ENCODE measurements at places on chromosomes 3 and 15.

- no peak for DNase-seq
Measured at GRCh38 chr15:98951493-98952320, 55.9 kb downstream of the PGPEP1L start.

DNA sequence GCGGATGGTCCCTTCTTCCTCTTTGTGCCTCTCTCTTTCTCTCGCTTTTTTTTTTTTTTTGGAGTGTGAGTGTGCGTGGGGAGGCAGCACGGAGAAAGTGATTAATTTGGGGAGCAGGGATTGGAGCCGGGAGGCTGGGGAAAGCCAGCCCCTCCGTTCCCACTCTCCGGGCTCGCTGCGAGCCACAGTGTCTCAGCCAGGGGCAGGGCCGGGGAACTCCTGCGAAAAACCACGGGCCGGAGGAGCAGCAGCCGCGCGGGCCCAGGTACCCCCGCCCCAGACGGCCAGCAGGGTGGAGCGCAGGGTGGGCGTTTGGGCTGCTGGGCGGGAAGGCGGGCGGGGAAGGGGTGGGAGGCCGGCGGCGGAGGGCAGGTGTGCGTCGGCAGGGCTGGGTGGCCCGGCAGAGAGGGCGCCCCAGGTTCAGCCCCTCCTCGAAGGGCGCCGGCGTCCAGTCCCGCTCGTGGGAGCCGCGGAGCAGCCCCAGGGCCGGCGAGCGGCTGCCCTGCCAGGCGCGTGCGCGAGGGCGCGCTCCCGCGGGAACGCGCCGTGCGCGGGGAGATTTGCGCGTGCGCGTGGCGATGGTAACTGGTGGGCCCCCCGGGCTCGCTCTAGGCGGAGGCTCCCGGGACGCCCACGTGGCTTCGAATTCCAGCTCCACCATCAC lies 1.4 kb downstream of the CHL1 start:
- DNase-seq: no peak

DNA sequence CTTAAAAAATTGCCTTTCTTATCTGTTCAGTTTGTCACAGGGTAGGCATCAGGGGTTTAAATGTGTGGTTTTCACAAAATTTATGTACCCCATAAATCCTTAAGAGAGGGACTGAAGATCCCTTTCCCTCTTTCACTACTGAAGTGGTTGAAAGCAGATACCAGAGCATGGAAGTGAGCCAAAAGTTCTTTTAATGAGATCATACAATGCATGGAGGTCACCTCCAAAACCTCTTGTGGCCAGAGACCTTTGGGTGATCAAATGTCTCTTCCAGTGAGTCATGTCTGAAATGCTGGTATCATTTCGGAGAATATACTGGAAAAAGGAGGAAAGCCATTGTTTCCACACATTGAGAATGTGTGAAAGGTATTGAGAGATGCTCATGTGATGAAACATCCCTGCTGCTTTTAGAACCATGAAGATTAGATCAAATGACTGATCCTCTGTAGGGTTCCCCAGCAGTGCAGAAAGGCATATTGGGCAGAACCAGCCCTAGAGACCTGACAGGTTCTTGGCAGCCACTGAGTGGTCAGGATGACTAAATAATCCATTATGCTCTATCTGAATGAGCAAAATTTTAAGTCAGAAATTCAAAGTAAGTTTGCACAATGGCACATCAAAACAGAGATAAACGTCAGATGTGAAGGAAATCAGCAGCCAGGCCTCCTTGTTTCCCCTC lies 165.8 kb upstream of the SLC2A2 start:
- DNase-seq: peak; percentile 93

DNA sequence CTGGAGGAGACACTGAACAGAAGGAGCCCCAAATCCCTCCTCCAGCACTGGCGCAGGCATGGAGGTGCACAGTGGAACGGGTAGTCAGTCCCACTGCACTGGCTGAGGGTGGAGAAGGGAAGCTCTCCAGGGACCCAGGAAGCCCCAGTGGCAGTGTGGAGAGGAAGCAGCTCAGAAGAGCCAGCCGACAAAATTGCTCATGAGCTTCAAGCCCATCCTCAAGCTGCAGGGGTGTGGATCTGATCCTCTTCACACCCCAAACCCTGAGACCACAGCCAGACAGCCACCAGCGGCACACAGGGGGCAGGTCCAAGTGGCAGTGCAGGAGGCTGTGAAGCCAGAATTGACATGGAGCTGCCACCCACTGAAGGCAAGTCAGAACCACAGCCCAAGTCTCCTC lies 32.1 kb downstream of the CYFIP1 start:
- DNase-seq: no peak

DNA sequence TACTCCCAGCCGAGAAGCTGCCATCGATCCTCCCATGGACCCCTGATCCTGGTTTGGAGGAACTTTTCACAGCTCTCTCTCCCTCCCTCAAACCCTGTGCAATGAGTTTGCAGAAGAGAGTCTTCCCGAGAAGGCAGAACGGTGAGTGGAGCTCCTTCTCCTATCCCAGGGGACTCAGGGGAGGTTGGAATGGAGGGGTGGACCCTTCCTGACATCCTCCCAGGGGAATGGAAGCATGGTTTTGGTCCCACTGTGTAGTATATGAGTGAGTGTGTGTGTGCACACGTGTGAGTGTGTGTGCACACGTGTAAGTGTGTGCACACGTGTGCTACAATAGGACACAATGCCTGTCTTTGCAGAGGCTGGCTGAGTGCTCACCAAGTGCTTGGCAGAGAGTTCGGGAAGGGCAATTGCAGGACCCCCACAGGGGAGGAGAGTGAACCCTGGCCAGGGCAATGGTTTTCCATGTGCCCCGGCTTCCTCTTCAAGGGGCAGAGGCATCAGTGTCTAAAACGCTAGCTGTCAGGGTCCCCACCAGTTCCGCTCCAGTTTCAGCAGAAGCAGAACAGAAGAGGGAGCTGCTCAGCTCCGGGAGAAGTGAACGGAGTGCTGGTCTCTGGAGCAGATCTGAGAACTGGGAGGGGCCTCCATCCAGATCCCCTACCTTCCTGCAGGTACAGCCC lies 13.8 kb upstream of the IL16 start:
- no peak for DNase-seq

GRCh38 chr3:112561484-112561733 lies 353 bp downstream of the ATG3 start:
- DNase-seq: no peak

GRCh38 chr3:149369991-149370866 lies 7.2 kb downstream of the TM4SF1 start:
- no peak for DNase-seq

DNA sequence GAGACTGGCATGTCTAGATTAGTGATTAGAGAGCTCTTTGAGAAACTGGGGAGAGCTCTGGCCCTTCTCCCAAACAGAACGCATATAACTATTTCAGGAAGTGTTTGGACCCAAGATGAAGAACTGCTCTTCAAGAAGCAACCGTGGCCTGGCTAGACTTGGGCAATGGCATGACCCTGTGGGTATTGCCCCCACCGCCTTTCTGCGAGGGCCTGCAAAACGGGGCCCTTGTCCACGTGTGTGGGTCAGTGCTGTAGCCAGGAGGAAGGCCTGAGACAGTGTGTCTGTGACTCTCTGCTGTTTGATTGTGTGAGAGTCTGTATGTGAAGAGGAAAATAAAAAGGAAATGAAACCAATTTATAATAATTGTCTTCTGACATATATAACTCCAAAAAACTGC lies 42.5 kb downstream of the EEFSEC start:
- DNase-seq: no peak

DNA sequence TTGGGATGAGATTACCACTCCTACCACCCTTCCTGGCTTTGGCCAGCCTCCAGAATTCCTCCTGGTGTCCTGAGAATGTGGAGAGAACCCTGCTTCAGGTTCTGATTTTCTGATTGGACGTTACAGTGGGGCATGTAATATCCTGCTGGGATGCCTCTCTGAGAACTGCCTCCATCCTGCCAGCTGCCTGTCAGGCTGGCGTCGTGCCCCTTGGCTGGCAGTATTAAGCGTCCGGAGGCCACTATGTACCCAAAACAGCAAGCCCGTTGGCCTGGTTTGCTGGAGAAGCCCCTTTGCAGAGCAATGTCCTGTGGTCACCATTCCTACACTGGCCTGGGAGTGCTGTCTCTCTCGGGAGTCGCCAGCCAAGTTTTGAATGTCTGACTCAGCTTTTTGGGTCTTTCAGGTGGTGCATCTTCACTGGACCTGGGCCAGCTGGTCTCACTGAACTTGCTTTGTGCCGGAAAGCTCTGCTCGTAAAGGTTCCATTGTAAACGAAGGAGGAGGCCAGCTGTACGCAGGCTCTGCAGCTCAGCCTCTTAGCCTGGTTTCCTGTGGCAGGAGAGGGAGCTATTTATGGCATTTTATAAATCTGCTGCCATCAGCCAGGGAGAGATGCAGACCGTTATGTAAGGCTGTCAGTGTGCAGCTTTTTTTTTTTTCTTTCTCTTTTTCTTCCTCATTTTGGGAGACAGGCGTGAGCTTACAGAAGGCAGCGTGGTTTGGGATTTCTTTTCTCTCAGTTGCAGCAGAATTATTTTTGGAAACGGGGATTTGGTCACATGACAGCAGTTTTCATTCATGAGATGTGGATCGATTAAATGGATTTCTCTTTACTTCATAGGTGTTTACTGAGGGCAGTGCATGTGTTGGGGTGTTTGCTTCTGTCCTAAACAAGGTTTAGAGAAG lies 19.0 kb upstream of the TRAK1 start:
- DNase-seq: peak; percentile 43

DNA sequence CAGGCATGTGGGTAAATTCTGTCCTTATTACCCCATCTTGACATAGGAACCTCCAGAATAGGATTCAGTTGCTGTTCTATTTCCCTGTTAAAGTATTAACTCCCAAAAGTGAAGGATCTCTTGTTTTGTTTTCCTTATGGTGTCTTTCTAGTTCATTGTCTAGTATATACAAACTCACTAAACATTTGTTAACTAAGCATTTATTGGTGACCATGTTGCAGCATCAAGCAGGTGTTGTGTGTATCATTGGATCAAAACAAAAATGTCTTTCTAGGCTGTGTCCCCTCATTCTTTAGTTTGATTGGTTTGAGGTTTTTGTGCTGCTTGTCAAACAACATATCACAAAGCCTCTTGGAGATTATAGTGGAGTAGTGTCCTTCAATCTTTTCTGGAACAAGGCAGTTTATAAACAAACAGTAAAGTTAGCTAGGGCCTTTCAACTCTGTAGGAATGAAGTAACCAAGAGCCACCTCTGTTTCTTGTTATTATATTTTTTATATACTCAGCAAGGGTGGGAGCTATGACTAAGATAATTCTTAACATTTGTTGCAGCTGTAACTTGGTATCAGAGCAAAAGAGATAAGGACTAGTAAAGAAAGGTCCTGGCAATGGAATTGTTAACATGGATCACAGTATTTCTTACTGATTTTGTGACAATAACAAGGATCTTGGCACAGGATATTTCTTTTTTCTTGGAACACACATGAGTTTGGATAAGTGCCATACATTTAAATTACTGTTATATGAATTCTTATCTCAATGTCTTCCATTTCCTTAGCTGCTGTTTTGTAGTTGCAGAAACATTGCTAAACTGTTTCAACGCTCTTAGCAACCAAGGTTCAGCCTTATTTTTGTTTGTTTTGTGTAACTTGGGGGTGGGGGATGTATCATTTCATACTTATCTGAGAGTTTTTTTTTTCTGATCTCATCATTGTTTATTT lies 49.3 kb downstream of the TMOD3 start:
- peak; percentile 80 for DNase-seq

- DNase-seq: no peak
Measured at GRCh38 chr3:13890377-13891016, 10.6 kb upstream of the WNT7A start.

GRCh38 chr15:46151786-46152185 lies 517.0 kb downstream of the SQOR start:
- no peak for DNase-seq

DNA sequence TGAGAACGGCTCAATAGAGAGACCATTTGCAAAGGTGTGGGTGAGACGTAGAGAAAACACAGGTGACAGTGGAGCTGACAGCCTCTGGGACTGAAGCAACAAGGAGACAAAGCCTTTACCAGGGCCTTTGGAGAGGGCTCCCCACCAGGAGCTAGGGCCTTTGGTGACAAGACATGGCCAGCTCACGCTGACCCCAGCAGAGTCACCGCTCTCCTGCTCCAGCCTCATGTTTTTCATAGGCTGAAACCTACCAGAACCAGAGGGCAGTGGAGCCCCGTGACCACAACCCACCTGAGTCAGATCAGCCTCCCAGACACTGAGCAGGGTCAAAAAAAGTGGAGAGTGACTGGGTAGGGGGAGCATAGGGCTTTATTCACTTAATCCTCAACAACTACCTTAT lies 214.7 kb downstream of the SHQ1 start:
- DNase-seq: no peak

DNA sequence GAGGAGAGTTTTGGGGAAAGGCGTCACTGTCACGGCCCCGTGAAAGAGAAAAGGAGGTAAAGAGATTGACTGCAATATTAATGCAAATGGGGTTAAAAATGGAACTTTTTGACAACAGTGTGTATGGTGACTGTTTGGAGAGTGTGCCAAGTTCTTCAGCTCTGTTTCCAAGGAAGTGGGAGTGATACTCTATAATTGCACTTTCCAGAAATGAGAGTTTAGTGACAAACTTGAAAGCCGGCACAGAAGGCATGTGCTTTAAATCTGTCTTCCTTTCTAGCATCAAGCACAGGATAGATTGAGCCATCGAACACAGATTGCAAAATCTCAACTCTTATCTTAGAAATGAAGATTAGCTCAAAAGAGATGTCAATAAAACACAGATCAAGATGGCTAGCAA lies 51.9 kb upstream of the SNRPA1 start:
- DNase-seq: no peak

DNA sequence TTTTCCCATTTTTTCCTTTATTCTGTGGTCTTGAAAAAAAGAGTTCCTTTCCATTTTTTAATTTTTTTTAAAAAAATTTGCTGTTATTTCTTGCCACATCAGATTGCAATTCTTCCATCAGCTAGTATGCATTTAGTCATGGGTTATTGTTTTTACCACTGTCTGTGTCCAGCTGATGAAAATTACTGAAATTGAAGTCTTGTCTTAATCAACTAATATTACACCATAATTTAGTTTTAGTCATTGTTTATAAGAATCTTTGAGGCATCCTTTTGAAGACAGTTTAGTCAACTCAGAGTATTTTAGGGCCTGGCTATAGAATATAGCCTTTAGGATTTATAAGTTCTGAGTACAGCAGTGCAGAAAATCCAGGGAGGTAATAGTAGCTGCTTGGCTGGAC lies 172.1 kb downstream of the LRTM1 start:
- no peak for DNase-seq

GRCh38 chr3:13282358-13282985 lies 137.7 kb downstream of the NUP210 start:
- no peak for DNase-seq

- no peak for DNase-seq
Measured at GRCh38 chr15:73389539-73389938, 20.8 kb upstream of the HCN4 start.

- DNase-seq: no peak
Measured at GRCh38 chr3:60333710-60334109, 917.5 kb downstream of the FHIT start.

Measured in brain microvascular endothelial cell (primary cell).